Pancreas (tissue), 10 donors: ENCODE measurements at places on chromosomes 13 and 19. TPM values are rescaled to one million over a fixed set of nuclear protein-coding genes. Genes with fewer than 3 reads are reported as not detected.
A peak's percentile ranks its signal among the peaks of the same experiment; 100 is the strongest.

The ZNF571 gene
- 1.8 TPM for polyA plus RNA-seq

GRCh38 chr13:114140131-114140905, 7.9 kb upstream of the RASA3 start:
- no peak for DNase-seq

GRCh38 chr13:110398564-110399507, 91.8 kb downstream of the COL4A2 start:
- no peak for DNase-seq

The TRPM4 gene
- polyA plus RNA-seq = 47.1 TPM

DNA sequence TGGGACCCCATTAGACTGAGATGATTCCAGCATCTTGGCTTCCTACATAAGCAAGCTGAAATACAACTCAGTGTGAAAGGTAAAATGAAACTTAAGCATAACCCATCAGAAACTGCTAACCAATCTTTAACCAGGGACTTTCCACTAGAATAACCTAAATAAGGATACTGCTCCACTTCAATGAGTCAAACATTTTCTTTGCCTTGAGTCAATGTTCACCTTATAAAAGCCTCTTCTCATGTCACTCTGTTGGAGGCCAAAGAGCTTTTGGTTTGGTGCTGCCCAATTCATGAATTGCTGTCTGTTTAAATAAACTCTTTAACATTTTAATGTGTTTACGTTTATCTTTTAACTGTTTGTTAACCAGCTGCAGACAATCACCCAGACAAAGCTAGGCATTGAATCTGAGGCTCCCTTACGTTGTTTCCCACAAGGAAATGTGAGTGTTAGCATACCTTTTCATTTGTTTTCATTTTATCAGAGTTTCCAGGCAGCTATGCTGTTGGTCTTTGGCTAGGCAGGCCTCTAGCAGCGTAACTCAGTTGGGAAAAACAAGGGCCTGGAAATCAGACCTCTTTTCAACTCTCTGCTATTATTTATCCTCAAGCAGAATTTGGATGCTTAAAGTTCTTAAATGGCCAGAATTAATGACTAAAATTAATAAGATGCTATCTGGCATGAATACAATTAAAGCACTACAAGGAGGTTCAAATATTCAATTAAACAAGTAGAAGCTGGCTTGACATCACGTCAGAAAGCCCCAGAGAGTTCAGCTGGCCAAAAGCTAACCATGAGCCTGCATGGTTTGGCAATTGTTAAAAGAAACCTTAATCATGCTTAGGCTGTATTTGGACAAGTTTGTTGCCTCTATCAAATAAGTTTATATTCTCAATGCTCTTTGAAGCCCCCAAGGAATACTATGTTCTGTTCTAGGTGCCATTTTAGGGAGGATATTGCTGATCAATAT, 200.2 kb downstream of the DCLK1 start:
- DNase-seq = no peak

The ZNF626 gene
- polyA plus RNA-seq = 1.1 TPM

DNA sequence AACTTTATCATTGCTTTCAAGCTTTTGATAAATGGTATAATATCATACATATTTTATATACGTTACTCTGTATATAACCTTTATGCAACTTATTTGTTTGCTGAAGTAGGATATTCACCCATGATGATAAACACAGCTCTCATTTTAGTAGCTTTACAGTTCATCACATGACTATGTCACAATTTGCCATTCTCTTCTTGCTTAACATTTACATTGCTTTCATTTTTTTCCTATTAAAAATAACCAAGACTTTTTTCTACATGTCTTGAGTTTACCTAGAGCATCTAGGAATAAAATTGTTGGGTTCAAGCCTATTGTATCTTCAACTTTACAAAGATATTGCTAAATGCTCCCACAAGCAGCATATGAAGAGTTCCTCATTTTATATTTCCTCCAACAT, 54.0 kb downstream of the KCNRG start:
- DNase-seq = no peak

The ACP5 gene
- polyA plus RNA-seq = 7.7 TPM

The CRX gene
- polyA plus RNA-seq = not detected

DNA sequence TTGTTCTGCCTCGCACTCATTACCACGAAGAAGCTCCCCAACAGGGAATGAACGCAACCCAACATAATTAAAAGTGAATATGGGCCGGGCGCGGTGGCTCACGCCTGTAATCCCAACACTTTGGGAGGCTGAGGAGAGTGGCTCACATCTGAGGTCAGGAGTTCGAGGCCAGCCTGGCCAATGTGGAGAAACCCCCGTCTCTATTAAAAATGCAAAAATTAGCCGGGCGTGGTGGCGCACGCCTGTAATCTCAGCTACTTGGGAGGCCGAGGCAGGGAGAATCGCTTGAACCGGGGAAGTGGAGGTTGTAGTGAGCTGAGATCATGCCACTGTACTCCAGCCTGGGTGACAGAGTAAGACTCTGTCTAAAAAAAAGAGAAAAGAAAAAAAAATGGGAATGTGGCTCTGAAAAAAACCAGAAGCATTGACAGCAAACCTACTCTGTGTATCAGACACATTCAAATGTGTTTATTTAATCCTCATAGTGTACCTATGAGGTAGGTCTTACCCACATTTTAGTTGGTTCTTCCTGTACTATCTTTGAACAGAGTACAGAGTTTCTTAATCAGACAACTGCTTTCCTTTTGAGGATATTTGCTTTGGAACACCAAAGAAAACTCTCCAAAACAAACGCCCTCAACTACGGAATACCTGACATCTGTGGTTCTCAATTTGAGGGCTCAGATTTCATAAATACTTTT, 70.0 kb downstream of the NUFIP1 start:
- DNase-seq = peak; percentile 22

- DNase-seq = no peak
These were observed 44.0 kb downstream of the CCDC70 start for GRCh38 chr13:51905787-51906186.

- no peak for DNase-seq
These were observed 897 bp upstream of the DMKN start for GRCh38 chr19:35514282-35514809.

DNA sequence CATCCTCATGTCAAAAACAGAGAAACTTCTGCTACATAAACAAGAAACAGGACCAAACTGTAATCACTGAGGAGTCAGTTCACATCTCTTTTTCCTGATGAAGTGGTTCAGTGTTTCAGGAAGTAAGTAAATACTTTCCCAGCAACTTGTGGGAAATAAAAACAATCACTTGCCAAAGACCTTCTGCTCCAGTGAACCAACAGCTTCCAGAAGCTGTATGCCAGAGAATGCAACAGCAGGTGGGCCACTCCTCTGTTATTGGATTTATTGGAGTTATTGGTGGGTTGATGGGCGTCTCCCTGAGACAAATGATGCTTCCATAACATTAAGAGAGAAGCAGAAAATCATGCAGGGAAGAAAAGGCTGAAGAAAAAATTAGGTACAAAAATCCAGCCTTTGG, 9.9 kb downstream of the SLC6A16 start:
- no peak for DNase-seq

The MYO1F gene
- polyA plus RNA-seq = 1.9 TPM
